CD4-positive, alpha-beta memory T cell (primary cell): ENCODE measurements at places on chromosomes 2 and 18. TPM values are rescaled to one million over a fixed set of nuclear protein-coding genes. Genes with fewer than 3 reads are reported as not detected.

DNA sequence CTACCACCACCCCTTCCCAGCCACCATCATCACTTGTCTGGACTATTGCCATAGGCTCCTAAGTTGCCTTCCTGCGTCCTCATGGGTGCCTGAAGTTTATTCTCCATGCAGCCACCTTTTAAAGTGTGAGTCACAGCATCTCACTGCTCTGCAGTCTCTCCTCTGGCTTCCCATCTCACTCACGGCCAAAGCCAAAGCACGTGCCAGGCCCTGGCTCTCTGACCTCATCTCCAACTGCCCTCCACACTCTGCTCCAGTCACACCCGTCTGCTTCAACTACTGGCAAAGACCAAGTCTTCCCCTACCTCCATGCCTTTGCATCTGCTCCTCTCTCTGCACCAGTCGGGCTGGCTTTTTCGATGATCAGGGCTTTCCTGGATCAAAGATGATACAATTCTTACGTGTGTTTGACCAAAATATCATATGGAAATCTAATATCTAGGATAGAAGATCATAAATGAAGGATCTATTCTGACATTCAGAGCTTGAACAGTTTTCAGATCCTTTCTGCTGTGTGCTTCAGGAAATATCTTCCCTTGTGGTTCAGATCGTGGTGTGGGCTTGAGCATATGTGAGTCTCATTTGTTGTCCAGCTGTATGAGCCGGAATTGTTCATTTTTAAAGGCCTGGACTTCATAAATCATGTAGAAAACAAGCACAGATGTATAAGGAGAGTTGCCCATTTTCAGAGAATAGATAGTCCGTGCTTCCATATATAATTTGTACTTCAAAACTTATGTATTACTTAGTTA is 175.6 kb downstream of the PRKCE start:
- no peaks in the 10 kb centered on the region for H3K4me1 ChIP-seq
- no peak overlapping the region for H3K27ac ChIP-seq
- H3K4me3 ChIP-seq, result no peak overlapping the region
- no peaks in the 10 kb centered on the region for H3K36me3 ChIP-seq
- no peaks in the 10 kb centered on the region for H3K27me3 ChIP-seq

DNA sequence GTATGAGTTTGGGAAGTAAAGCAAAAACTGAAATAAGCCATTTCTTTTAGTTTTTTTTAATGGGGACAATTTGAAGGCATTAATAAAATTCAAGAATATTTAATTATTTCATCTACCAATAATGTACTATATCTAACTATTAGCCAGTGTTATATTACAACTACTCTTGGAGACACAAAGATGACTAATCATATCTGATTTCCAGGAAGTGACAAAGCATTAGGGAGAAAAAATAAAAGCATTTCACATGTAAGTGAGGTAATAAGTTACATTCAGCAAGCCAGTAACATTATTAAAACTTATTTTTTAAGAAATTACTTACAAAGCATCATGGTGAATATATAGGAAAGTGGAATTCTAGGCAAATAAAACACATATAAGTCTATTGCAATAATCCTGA is 781.3 kb upstream of the NRXN1 start:
- H3K4me1 ChIP-seq, result no peaks in the 10 kb centered on the region
- H3K27ac ChIP-seq, result no peak overlapping the region
- no peaks in the 10 kb centered on the region for H3K27me3 ChIP-seq
- no peak overlapping the region for H3K4me3 ChIP-seq
- H3K36me3 ChIP-seq, result no peaks in the 10 kb centered on the region

- no peak overlapping the region for H3K4me3 ChIP-seq
- no peaks in the 10 kb centered on the region for H3K4me1 ChIP-seq
- H3K36me3 ChIP-seq, result no peaks in the 10 kb centered on the region
Measured at GRCh38 chr2:238659231-238659630, 188.7 kb upstream of the TWIST2 start.

UGT1A10 gene
- total RNA-seq, result not detected
